ENCODE measurements at places on chromosomes 13 and 19. TPM values are rescaled to one million over a fixed set of nuclear protein-coding genes. Genes with fewer than 3 reads are reported as not detected.
A peak's percentile ranks its signal among the peaks of the same experiment; 100 is the strongest.

DNA sequence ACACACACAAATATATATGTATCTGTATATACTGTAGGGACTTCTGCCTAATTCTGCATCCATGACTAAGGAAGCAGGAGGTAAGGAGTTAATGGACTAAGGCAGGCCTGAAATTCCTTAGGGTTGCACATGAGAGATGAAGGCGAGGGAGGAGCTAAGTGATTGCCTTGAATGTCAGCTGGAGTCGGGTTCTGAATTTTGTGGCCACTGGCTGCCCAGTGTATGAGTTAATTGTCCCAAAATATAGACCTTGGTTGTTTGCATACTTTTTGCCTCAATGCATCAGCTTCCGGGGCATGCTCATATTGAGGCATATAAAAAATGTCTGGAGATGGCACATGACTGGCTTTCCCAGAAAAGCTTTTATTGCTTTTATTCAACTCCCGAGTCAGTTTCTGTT, 245.5 kb downstream of the TDRD3 start:
- DNase-seq = no peak

DNA sequence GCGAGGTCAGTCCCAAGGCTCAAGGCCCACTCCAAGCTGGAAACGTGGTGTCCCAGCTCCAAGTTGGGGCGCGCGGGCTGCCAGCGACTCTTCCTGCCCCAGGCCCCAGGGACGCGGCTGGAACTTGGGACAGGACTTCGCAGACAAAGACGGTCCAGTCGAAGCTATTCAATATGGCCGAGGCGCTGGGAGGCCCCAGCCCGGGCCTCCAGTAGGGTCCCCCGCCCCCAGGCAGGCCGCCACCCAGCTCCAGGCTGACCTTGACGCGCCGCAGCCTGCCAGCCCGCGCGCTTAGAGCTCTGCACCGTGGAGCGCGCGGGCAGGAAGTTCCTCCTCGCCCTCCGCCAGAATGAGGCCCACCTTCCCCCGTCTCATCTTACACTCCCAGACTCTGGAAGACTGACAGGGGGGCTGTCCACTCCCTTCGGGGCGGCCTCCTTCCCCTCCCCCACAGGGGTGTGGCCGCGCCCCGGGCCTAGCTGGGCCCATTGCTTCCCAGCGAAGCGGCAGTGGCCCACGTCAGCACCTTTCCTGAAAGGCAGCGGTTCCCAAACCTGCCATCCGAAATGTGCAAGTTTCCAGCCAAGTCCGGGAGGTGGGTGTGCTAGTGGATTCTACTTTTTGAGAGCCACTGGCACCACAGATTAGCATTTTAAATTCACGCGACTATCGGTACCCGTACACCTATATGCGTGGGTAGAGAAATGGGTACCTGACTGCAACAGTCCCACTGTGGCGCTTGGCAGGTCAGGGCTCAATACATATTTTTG, at the start of gene CCDC8:
TSS of gene CCDC8 (minus strand) at position 303 of the 770 bp plus-strand sequence. CDS start 754 bp downstream, outside the sequence.
- peak; percentile 95 for DNase-seq

DNA sequence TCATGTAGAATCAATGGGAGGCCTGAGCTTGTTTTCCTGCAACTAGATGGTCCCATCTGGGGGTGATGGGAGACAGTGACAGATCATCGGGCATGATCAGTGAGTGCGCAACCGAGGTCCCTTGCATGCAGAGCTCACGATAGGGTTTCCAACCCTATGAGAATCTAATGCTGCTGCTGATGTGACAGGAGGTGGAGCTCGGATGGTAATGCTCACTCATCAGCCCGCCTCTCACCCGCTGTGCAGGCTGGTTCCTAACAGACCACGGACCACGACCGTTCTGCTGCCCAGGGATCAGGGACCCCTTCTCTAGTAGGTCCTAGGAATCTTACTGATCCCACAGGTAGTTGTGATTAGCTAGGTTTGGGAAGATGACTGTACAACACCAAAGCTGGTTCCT, 23.5 kb upstream of the GARRE1 start:
- no peak for DNase-seq

DNA sequence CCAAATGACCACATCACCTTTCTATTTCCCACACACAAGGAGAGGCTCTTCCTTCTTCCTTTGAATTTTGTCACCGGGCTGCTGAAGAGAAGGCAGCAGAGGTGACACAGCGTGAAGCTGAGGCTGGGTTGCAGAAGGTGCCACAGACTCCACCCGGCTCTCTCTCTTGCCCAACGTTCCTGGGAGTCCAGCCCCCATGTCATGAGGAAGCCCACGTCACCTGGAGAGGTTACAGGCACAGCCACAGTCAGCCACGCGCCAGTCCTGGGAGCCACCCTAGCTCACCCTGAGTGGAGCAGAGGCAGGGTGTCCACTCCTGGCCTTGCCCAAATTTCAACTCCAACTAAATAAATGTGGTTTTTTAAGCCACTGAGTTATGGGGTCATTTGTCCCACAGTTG, 4.8 kb upstream of the TMEM255B start:
- no peak for DNase-seq

- DNase-seq = no peak
These were observed 974 bp upstream of the CYP4F22 start for GRCh38 chr19:15507068-15508034.

Gene LENG9
- 3.8 TPM for total RNA-seq

Gene ZNF439
- total RNA-seq = 9.3 TPM

Data from uterus (tissue), 4 donors.